Uterus (tissue), 4 donors: ENCODE measurements at places on chromosomes 12 and 14.

GRCh38 chr12:113240395-113240794 lies 19.1 kb downstream of the TPCN1 start:
- no peak overlapping the region for H3K4me3 ChIP-seq
- H3K36me3 ChIP-seq = no peaks in the 10 kb centered on the region
- H3K27ac ChIP-seq = no peak overlapping the region
- H3K27me3 ChIP-seq = no peaks in the 10 kb centered on the region
- peaks cover 18% of the 10 kb centered on the region for H3K4me1 ChIP-seq

DNA sequence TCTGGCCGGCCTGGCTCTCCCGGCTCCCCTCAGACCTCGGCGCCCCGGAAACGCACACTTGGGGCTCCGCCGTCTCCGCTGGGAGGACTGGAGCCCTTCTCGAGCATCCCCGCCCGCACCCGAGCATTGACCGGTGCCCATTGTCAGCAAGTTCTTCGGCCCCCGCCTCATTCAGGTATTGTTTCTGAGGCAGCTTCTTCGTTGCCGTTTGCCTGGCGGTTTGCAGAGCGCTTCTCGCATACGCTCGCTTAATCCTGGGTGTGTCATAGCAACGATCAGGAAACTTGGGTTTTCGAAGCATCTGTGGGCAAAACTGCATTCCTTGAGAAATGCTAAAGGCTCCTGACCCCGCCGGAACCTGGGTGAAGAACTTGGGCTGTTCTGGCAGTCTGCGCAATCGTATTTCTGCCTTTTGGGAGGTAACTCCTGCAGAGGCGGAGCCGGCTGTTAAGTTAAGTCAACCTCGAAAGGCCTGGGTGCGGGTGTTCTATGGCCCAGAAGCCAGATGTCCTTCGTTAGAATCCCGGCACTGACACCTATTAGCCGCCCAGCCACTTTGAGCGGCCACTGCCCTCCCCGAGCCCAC lies 518 bp downstream of the GSKIP start:
- H3K4me3 ChIP-seq = peak overlapping the region; percentile 99
- H3K27me3 ChIP-seq = no peaks in the 10 kb centered on the region
- DNase-seq = no peak
- peak overlapping the region; percentile 94 for H3K27ac ChIP-seq
- H3K4me1 ChIP-seq = no peaks in the 10 kb centered on the region

DNA sequence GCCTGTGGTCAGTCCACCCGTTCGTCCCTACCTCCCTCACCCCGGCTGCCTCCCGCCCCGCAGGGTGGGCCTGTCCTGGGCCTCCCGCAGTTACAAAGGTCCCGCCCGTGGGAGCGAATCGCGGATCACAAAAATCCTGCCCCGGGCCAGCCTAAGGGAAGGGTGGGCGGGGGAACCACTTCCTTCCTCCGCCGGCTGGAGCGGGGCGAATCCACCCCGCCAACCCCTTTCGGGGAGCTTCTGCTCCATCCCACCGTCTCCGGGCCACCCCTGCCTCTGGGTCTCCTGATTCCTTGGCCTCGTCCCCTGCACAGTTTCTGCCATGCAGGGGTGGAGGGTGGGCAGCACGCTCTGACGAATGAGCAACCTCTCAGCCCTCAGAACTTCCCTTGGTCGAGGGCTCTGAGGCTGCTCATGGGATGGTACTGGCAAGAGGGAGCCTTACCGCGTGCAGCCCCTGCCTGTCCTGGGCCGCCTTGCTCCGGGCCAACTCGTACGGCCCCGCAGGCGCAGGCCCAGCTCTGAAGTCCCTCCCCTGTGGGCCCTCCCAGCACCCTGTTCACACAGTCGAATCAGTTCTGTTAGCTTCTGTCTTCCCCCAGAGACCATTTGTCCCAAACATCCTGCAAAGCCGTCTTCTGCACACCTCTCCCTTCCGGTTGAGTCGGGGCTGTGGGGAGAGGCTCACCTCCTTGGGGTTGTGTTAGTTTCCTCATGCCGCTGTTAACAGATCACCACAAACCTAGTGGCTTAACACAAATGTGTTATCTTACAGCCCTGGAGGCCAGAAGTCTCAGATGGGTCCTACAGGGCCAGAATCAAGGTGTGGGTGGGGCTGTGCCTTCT lies 589 bp upstream of the HVCN1 start:
- H3K4me1 ChIP-seq = no peaks in the 10 kb centered on the region
- DNase-seq = peak; percentile 57
- peak overlapping the region; percentile 58 for H3K4me3 ChIP-seq

- no peak overlapping the region for H3K27ac ChIP-seq
- DNase-seq = no peak
- H3K27me3 ChIP-seq = no peaks in the 10 kb centered on the region
- H3K4me3 ChIP-seq = no peak overlapping the region
These were observed 34.1 kb downstream of the RCOR1 start for GRCh38 chr14:102626530-102626929.
